ENCODE measurements at places on chromosomes 3 and 15.

GRCh38 chr15:77846360-77846759, 213.6 kb upstream of the LINGO1 start:
- DNase-seq, result no peak

DNA sequence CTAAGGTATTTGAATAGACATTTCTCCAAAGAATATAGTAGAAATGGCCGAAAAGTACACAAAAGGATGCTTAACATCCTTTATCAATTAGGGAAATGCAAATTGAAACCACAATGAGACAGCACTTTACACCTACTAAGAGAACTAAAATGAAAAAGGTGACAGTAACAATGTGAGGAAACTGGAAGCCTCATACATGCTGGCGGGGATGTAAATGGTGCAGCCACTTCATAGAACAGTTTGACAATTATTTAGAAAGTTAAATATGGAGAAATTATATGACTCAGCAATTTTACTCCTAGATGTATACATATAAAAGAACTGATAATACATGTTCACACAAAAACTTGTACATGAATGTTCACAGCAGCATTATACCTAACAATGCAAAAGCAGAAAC, 13.4 kb downstream of the SPICE1 start:
- DNase-seq, result no peak

DNA sequence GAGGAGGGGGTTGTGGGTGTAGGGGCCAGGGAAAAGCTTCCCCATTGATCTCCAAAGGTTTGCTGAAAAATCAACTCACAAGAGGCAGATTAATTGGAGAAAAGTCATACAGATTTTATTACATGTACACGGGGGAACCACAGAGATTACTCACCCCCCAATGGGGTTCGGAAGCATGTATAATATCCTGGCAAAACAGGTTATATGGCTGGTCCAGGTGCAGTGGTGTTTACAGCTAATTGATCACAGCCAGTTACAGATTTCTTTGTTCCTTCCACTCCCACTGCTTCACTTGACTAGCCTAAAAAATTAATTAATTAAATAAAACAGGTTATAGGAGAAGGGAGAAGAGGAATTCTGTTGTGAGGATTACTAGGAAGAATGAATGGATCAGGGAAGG, 22.4 kb downstream of the PRKCI start:
- DNase-seq, result no peak

DNA sequence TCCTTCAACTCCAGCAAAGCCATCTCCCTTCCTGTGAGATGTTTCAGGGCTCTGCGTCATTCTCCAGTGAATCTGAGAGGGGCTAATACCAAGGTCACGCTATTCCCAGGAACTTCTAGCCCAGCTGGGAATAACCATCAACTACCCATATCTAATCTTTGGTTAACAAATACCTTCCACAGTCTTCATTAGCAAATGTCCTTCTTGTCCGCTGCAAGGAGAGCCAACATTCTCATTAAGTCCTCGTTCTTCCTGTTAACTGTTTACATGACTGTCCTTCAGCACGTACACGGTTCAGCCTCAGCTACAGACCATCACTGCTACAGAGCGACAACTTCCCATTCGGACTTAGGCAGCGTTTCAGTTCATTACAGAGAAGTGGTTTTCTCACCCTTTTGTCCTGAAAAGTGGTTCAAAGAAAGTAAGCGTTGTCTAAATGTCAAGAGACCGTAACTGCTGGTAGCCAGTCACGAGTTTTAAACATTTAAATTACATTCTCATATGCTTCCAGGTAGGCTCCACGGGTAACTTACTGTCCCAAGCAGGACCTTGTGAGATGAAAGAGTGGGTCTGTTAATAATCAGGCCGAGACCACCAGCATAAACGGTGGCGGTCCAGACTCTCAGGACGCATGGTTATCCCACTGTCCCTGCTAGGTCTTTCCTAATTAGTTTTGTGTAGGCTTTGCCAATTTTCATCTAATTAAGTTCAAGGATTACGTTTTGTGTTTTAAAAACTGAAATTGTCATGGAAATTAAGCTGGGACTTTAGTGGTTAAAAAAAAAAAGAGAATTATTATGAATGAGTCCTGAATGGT, 63.8 kb downstream of the CHSY1 start:
- no peak for DNase-seq

GRCh38 chr3:136192831-136193230, 3.3 kb downstream of the MSL2 start:
- no peak for DNase-seq

DNA sequence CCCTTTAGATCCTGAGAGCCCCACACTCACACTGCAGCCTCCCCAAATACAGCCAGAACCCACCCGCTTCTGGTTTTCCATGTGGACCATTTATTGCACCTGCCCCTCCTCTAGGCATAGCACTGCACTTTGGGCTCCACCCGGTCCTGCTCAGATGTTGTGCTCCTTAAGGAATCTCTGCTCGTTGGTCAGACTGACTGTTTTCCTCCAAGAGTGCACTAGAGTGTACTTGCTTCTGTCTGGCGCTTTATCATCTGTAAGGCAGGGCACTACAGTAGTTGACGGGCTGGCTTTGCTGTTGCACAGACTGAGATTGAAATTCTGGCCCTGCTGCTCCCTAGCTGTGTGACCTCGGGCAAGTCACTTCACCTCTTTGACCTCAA, 124.1 kb downstream of the CACNA1D start:
- DNase-seq, result no peak

- no peak for DNase-seq
Observed at GRCh38 chr3:108100906-108101660, 10.3 kb upstream of the CD47 start.

DNA sequence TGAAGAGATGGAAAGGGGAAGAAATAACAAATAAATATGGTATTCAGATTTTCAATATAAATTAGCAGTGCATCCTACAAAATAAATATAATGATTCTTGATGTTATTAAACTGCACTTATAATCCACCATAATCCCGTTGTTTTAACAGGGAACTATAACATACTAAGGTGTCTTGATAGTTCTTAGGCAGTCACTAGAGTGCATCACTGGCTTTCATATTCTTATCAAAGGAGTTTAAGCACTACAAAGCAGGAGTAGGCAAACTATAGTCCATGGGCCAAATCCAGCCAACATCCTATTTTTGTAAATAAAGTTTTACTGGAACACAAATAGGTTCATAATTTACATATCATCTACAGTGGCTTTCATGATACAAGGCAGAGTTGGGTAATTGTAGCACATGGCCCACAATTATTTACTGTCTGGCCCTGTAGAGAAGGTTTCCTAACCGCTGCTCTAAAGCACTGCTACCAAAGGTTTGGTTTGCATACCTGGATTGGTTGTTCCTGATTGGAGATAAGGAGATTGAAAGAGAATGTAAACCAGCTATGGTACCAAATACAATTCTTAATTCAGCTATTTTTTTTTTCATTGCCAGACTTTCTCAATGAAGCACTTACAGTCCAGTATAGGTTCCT, 104.3 kb downstream of the ZNF280D start:
- no peak for DNase-seq

DNA sequence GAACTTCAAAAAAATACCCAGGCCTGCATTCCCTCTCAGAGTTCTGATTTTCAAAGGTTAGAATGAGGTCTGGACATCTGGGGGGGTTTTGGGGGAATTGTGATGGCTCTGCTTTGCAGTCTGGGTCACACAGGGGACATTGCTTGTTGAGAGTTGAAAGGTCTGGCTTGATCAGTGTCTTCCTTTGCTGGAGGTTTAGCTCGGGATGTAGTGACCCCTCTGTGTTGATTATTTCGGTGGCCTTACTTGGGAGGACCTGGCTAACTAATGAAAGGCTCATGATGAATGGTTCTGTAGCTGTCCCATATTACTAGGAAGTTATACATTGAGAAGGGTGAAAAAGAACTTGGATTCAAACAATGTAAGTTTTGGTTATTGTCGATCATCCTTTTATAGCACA, 23.7 kb downstream of the TPM1 start:
- no peak for DNase-seq

GRCh38 chr3:12556314-12556689, 585 bp upstream of the MKRN2 start:
- no peak for DNase-seq

- DNase-seq, result no peak
Observed at GRCh38 chr15:48266024-48266689, 60.1 kb downstream of the SLC12A1 start.

DNA sequence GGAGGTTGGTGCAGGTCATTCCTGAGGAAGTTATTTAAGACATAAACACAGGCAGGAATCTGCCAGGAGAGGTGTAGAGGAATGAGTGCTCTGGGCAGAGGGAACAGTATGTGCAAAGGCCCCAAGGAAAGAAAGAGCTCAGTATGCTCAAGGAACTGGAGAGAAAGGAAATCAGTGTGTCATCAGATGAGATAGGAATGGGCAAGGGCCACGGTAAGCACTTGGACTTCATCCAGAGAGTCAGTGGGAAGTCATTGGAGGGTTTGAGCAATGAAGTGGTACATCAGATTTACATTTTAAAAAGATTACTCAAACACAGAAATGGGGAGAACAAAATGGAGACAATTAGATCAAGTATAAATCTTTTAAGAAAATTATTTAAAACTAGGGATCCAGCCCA, 272.2 kb downstream of the ADAMTSL3 start:
- DNase-seq, result no peak

DNA sequence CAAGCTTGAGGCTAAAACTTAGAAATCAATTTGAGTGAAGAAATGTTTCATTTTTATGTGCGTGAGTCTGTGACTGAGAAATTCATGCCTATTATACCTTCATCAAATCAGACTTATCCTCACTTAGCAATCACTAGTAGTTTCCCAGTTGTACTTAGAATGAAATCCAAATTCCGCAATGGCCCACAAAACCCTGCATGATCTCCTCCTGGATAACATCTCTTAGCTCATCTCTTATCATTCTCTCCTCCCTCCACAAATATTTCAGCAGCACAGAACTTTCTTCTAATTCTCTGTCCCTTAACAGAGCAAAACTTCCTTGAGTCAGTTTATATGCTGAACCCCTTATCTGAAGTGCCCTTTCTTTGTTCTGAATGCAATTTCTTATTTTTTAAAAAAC, 198.8 kb upstream of the TGFBR2 start:
- DNase-seq, result no peak

Data from caudate nucleus (tissue), 63 donors.